ENCODE measurements at places on chromosomes 16 and 17.
A peak's percentile ranks its signal among the peaks of the same experiment; 100 is the strongest.

DNA sequence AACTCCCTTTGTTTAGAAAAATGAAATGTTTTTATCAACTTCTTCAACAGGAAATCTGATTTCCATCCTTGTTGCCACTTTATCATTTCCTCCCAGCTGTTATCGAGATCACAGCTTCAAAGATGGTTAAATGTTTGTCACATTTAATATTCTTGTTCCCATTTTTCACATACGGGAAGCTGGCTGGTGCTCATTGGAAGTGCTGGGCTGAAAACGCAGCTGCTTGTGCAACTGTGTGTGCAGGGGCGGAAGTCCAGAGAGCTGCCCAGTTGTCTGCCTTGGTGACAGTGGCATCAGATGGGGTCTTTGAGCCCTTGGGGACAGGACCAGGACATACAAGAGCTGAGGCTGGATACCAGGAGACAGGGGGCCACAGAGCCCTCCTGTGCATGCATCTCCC is 549.2 kb upstream of the CDH11 start:
- DNase-seq: no peak
- H3K4me3 ChIP-seq: no peak overlapping the region
- H3K27ac ChIP-seq: no peak overlapping the region
- peaks cover 5% of the 10 kb centered on the region for H3K4me1 ChIP-seq
- no peaks in the 10 kb centered on the region for H3K27me3 ChIP-seq

GRCh38 chr17:6348891-6349290 is 86.0 kb downstream of the AIPL1 start:
- DNase-seq: no peak
- H3K27ac ChIP-seq: no peak overlapping the region
- H3K4me3 ChIP-seq: no peak overlapping the region

- peaks cover 10% of the 10 kb centered on the region for H3K4me1 ChIP-seq
- no peaks in the 10 kb centered on the region for H3K36me3 ChIP-seq
- H3K27ac ChIP-seq: no peak overlapping the region
Measured at GRCh38 chr16:86073763-86074493, 175.0 kb downstream of the IRF8 start.

DNA sequence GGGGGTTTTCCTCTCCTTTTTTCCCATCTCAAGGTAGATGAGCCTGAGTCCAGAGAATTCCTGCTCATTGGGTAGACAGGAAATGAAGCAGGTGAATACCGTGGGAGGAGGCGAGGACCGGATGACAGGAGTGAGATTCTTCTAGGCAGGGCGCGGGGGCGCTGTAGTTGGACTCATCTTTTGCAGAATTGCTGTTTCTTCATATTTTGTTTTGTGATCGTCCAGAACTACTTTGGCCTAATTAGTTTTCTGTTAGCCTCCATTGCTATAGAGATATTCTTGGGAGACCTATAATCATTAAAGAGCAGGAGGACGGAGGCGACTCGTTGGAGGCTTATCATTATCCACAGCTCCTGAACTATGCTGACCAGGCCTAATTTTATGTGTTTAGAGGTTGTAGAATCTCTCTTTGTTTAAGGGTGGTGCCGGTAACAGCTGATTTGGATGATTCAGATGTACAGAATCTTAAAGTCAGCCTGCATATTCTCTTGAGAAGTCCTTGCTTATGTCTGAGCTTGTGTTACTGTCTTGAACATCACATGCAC is 650 bp downstream of the ATP6V0A1 start:
- H3K27me3 ChIP-seq: no peaks in the 10 kb centered on the region
- DNase-seq: no peak
- H3K4me1 ChIP-seq: peaks cover 39% of the 10 kb centered on the region
- H3K27ac ChIP-seq: peak overlapping the region; percentile 89
- H3K36me3 ChIP-seq: no peaks in the 10 kb centered on the region
- peak overlapping the region; percentile 89 for H3K4me3 ChIP-seq

GRCh38 chr17:77569846-77570564 is 388.5 kb upstream of the TNRC6C start:
- H3K27me3 ChIP-seq: peaks cover 55% of the 10 kb centered on the region
- H3K4me1 ChIP-seq: no peaks in the 10 kb centered on the region
- no peaks in the 10 kb centered on the region for H3K36me3 ChIP-seq
- no peak for DNase-seq
- no peak overlapping the region for H3K27ac ChIP-seq
